ENCODE measurements at places on chromosomes 7 and 10. TPM values are rescaled to one million over a fixed set of nuclear protein-coding genes. Genes with fewer than 3 reads are reported as not detected.

DNA sequence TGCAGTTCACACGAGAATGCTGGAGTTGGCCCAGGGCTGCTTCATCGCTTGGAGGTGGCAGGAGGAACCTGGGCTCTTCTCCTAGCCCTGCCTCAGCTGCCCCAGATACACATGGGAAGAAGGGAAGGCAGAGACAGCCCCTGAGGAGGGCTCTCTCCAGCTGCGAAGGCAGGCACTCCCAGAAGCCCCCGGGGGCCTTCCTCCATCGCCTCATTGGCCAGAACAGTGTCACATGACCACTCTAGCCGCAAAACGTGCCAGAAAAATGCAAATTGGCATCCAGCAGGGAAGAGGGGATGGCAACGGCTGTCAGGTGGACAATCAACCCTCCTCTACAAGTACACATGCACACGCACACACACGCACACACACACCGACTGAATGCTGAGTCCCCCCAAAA is 217.8 kb upstream of the FRMD4A start:
- DNase-seq, result no peak

DNA sequence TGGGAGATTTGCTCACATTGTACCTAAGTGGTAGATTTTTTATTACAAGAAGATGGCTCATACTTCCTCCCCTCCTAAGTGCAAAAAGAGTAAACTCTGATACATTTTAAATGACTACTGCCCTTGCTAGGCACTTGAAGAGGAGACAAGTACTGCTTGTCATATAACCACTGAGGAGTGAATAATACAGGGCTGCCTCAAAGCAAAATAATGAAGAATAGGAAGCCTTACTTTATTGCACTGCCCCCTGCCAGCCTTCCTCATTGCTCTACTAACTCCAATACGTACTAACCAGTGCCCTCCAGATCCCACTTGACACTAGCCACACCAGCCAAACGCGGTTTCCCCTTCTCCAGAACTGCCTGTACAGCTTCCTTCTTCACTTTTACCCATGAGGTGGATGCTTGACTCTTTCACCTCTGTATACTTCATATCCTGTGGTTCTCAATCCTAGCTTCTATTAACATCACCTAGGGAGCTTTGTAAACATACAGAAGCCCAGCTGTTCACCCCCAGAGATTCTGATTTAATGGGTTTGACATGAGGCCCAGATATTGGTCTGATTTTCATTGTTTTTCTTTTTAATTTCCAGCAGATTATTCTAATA is 11.7 kb upstream of the MTERF1 start:
- no peak for DNase-seq

GRCh38 chr7:112167147-112167546 is 39.1 kb downstream of the DOCK4 start:
- DNase-seq, result no peak

Gene AKR1B15
- total RNA-seq, result not detected

Gene BLOC1S2
- 110 TPM for total RNA-seq

GRCh38 chr10:60266513-60266912 is 123.2 kb downstream of the ANK3 start:
- DNase-seq, result no peak

DNA sequence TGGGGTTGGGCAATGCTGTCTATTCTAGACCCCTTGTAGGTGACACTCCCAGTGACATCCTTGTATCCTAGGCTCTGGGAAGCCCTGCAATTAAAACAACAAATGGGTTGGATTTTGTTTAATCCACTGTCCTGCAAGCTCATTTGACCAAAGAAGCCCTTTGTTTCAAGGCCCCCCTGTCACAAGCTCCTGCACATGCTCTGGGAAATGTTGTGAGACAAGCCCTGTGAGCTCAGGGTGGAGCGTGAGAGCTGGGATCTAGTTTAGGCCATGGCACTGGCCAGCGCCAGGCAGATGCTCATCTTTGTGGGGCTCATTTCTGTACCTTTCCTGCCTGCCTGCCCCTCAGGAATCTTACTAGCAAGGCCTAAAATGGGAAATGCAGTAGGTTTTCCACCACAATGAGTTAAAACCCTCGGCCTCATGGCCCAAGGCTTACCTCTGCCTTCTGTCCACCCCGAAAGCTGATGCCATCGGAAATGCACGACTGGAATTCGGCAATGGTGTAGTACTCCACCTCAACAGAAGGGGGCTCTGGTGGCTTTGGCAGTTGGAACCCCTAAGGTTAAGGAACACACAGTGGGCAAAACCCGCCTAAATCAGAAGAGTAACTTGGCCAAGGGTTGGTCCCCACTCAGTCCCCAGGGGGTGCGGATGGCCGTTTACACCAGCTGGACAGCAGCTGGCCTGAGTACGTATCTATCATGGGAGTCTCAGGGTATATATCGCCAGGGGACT is 112.0 kb downstream of the NEURL1 start:
- DNase-seq, result peak; percentile 49

DNA sequence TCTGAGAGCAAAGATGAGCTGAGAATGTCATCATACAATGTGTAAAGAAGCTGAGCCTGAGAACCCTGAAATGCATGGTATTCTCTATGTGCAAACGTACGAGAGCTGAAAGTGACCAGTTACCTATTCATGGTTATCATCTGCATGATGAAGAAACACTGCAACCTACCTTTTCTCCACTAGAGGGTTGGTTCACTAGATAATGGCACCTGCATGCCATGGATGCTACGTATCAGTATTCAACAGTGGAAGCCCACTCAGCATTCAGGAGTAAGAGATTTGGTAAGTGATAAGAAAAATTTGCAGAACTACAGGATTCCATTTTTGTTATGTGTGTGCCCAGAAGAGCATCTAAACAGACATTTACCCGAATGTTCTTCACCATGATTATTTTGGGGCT is 145.4 kb downstream of the PTPRN2 start:
- no peak for DNase-seq

Gene COL13A1
- not detected for total RNA-seq

DNA sequence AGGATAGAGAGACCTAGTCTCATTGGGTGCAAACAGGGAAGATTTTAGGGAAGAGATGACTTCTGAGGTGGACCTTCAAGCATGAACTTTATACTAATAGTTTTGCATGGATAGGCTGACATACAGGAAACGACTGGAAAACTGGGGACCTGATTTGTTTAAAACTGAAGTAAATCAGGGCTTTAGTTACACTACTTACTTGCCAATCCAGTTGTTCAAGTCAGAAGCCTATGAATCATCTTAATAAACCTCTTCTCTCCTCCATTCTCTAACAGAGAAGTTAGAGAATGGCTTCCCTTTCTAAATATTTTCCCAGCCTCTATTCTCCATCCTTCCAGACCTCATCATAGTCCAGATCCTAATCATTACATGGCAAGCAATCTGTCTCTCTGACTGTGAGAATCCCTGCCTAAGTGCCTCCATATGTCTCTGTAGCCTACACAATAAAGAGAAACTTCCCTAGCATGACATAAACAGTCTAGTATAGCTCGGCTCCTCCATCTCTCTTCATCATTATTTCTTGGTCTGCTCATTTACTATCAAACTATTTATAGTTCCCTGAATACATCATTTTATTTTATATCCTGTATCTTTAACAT is 55.8 kb downstream of the PRKG1 start:
- no peak for DNase-seq

GRCh38 chr10:7337431-7338171 is 73.2 kb downstream of the SFMBT2 start:
- peak; percentile 6 for DNase-seq

DNA sequence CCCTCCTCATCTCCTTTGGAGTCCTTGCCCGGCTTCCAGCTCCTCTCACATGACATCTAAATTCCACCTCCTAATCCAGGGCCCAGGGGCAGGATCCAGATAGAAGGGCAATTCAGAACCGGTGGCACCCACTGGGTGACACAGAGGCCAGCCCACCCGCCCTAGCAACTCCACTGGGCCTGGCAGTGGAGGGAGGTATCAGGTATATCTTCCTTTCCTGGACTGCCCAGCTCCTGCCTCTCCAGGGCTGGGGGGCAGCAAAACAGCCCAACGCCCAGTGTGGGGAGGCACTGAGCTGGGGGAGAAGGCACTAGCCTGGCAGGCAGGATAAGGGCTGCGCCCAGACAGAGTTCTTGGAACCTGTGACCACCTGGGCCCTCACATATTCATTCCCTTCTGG is 10.4 kb upstream of the TRIM8 start:
- no peak for DNase-seq

- no peak for DNase-seq
These were observed 273.4 kb downstream of the WDR37 start for GRCh38 chr10:1329622-1330021.

Gene CYP2C9
- not detected for total RNA-seq

- no peak for DNase-seq
These were observed 17.4 kb downstream of the BEND7 start for GRCh38 chr10:13511409-13511808.

GRCh38 chr7:6556196-6556595 is 4.9 kb upstream of the GRID2IP start:
- DNase-seq, result no peak

Gene CAMK1D
- total RNA-seq, result 19.9 TPM

All from activated T-cell treated with anti-CD3 and anti-CD28 coated beads, Interleukin-2, amount 50 U/mL, for 72 hours (primary cell).